ENCODE measurements at places on chromosomes 4 and X. TPM values are rescaled to one million over a fixed set of nuclear protein-coding genes. Genes with fewer than 3 reads are reported as not detected.

AFM gene
- polyA plus RNA-seq, result not detected

TCP11X2 gene
- not detected for polyA plus RNA-seq

GAGE2A gene
- polyA plus RNA-seq, result not detected

THAP6 gene
- 11.7 TPM for polyA plus RNA-seq

ADAM29 gene
- not detected for polyA plus RNA-seq

GAGE1 gene
- not detected for polyA plus RNA-seq

NMU gene
- polyA plus RNA-seq, result 0.28 TPM

HPGD gene
- polyA plus RNA-seq, result 0.69 TPM

SEPTIN11 gene
- polyA plus RNA-seq, result 24.3 TPM

MAGEA10 gene
- polyA plus RNA-seq, result not detected

All from ovary (tissue), 10 donors.